NCI-H1105 (cell line): ENCODE measurements at places on chromosomes 7 and 10.

GRCh38 chr7:37831244-37831643, 17.2 kb upstream of the NME8 start:
- no peak for DNase-seq

DNA sequence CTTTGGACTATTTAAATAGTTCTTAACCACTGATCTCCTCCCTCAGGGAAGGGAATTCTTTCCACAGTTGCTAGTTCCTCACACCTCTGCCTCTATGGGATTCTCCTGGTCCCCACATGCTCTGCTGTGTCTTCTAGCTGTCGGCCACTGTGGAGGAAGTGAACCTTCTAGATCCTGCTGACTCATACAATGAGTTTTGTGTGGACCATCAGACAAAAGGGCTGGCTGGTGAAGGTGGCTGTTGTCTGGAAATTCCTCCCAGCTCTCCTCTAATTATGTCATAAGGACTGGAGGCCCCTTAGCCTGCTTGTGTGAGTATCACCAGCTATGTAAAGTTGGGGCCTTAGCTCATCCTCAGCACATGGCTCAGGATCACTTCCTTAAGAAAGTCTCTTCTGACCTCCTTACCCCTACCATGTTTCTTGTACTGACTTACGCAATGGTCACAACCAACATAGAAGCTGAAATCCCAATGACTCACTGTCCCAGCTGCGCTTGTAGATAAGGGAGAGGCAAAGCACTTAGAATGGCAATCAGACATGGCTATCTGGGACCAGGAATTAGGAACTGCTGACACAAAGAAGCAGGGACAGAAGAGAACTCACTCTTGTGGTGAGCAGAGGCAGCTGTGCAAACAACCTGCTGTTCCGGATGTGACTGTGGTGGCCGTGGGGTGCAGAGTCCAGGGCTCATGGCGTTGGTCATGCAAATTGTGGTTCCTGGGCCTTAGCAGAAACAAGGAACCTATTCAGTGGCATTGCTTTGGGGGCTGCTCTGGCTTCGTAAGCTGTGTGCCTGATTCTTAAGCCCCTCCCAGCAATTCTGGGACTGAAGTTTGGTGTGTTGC, 2.5 kb upstream of the MACC1 start:
- no peak for DNase-seq

DNA sequence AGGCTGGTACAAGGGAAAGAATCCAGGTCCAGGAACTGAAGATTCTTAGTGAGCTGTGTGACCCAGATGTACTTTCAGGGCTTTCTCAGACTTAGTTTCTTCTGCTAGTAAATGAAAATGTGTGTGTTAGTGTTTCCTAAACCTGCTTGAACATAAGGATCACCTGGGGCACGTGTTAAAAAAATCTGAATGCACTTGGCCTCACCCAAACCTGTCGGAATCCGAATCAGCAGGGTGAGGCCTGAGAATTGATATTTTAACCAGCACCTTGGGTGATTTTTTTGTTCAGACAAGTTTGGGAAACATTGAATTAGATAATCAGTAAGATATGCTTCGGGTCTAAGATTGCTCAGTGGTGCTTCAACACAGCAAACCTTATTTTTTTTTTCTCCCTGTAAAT, 59.7 kb downstream of the ZNF365 start:
- no peak for DNase-seq

DNA sequence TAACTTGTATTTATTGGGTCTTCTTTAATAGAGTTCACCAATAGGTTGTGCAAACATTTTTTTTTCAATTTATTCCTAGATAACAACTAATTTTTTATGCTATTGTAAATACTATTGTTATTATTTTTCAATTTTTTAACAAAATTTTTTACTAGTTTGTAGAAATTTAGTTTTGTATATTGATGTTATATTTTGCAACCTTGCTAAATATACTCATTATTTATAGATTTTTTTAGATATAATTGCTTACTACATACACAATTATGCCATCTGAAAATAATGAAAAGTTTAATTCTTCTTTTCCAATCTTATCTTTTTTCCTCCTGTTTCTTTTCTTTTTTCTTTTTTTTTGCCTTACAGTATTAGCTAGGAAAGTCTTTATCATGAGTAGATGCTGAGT, 216.9 kb downstream of the SLC25A13 start:
- no peak for DNase-seq

- no peak for DNase-seq
Measured at GRCh38 chr10:75209086-75209920, 1.3 kb upstream of the VDAC2 start.

- DNase-seq: no peak
Measured at GRCh38 chr7:18356191-18356645, 139.3 kb upstream of the HDAC9 start.

DNA sequence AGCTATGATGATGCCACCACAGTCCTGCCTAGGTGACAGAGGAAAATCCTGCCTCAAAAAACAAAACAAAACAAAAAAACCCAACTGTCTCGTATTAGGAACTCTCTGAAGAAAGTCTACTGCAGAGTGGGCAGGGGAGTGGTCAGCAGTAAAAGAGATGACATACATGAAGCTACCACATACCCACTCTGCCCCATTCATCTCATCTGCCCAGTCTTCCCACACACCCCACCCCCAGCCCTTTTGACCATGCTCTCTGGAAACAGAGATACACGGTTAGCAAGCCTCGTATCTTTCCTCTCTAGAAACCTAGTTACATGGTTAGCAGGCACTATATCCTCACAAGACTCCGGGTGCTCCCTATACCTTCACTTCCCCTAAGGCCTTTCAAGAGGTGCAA, 8.3 kb downstream of the SLC37A3 start:
- no peak for DNase-seq

DNA sequence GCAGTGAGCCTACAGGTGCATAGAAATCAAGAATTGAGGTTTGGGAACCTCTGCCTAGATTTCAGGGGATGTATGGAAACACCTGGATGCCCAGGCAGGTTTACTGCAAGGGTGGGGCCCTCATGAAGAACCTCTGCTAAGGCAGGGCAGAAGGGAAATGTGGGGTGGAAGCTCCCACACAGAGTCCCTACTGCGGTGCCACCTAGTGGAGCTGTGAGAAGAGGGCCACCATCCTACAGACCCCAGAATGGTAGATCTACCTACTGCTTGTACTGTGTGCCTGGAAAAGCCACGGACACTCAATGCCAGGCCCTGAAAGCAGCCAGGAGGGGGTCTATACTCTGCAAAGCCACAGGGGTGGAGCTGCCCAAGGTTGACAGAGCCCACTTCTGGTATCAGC, 533.5 kb downstream of the GPAM start:
- DNase-seq: no peak

- DNase-seq: no peak
Measured at GRCh38 chr7:116322541-116322940, 112.2 kb downstream of the TES start.

- DNase-seq: no peak
Measured at GRCh38 chr7:107108793-107109371, 59.9 kb upstream of the HBP1 start.

- DNase-seq: no peak
Measured at GRCh38 chr10:4280461-4281189, 495.6 kb upstream of the KLF6 start.

DNA sequence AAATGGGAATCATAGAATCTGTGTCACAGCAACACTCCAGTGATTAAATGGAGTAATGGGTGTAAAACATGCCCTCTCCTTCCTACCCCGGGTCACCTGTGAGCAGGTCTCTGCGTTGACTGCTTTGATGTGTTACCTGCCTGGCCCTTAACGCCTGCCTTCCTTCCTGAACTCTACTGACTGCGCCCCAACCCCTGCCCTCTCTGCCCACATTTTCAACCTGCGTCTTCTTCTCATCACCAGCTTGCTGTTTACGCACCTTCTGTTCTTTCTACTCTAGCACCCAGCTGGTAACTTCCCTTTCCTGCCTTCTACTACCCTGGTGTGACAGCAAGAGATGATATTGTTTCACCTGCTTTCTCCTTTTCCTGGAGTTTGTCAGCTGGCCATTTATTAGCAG, 303.0 kb upstream of the LRGUK start:
- DNase-seq: no peak

DNA sequence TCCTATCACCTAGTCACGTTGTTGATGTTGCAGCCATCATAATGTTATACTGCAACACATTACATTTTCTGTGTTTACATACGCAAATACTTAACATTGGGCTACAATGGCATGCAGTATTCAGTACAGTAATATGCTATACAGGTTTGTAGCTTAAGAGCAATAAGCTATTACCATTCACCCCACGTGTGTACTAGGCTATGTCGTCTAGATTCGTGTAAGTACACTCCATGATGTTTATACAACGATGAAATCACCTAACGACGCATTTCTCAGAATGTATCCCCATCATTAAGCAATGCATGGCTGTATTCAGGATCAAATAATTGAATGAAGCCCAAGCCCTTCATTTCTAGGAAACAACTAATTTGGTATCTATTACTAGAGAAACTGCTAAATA, 43.4 kb upstream of the C1GALT1 start:
- no peak for DNase-seq

GRCh38 chr7:100540073-100540723, 1.2 kb downstream of the AGFG2 start:
- DNase-seq: no peak

GRCh38 chr7:22574754-22575520, 74.9 kb upstream of the STEAP1B start:
- no peak for DNase-seq

GRCh38 chr7:80466636-80467035, 45.2 kb downstream of the GNAT3 start:
- no peak for DNase-seq

- no peak for DNase-seq
Measured at GRCh38 chr10:49740346-49741107, 21.6 kb downstream of the OGDHL start.

DNA sequence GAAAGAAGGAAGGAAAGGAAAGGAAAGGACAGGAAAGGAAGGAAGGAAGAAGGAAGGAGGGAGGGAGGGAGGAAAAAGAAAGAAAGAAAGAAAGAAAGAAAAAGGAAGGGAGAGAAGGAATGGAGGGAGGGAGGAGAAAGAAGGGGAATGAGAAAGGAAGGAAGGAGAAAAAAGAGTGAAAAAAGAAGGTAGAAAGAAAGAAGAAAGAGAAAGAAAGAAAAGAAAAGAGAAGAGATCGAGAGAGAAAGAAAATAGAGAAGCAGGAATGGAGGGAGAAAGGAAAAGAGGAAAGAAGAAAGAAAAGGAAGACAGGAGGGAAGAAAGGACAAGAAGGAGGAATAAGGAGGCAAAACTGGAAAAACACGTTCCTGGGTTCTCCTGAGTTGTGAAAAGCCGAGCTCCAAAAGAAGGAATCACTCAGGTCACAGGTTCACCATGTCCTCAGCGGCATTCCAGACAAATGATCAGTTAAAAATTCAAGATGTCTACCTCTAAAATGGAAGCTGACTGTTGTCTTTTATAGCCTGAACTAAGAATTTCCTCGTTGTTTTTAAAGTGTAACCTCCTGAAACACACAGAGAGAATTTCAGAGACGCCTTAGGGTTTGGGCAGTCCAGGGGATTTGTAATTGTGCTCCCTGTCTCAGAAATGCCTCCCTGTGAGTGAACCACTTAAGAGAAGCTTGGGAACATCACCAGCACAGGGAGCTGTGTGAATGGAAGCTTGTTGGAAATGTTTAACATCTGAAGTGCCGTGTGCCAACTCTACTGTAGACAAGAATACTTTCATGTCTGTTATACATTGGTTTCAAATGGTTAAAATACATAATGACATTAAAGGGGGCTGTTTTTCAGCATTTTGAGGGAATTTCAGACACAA, 80.7 kb downstream of the INHBA start:
- no peak for DNase-seq

DNA sequence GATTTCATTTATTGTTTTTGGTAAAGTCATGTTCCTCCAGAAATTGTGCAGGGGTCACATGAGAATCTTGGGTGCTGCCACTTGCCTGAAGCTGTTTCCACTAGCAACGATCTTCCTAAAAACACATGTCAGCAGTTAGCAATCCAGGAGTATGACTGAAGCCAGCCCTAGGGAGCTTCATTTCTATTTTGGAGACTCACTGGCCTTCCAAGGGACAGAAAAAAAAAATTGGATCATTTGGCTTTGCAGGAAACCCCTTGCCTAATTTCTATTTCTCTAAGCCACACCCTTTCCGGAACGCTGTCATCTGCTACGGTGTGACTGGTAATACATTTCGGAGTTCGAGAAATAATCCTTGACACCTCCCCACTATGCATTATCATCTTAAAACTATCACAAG, 204.7 kb downstream of the TAX1BP1 start:
- DNase-seq: no peak

DNA sequence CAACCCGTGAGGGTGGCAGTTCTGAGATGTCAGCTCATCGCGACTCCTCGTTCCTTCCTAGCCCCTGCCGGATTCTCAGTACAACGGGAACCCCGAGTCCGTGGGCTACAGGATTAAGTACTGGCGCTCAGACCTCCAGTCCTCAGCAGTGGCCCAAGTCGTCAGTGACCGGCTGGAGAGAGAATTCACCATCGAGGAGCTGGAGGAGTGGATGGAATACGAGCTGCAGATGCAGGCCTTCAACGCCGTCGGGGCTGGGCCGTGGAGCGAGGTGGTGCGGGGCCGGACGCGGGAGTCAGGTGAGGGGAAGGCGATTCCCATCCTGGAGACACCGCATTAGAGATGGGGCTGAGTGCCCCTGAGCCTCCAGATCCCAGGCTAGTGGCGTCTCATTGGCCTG, 568.1 kb upstream of the FOXK1 start:
- DNase-seq: no peak

DNA sequence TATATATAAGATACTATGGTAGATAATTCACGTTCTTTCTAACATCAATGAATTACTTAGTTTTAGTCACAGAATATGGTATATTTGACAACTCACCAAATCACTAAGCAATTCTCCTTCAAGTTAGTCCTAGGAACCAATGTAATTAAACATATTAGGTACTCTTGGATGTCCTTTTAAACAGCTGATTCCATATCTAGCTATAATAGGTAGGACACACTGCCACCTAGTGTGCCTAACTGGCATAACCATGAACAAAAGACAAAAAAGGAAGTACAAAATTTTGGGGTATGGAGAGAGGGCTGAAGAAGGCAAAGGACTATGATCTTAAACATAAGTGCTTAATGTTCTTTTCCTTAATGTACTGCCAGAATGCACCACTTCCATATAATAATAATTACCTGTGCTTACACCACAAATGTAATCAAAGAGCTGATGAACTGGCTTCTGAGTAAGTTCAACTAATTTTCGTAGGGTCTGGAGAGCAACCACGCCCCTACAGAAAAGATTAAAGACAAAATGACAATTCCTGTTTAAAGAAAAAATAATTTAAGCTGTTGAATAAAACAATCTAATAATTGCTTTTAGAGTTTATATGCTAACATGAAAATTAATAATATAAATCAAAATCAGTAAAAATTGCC, 28.7 kb downstream of the PNPLA8 start:
- DNase-seq: peak; percentile 28

- no peak for DNase-seq
Measured at GRCh38 chr10:48437546-48437945, 131.1 kb downstream of the MAPK8 start.

- peak; percentile 13 for DNase-seq
Measured at GRCh38 chr10:90592638-90593302, 265.1 kb downstream of the HTR7 start.

DNA sequence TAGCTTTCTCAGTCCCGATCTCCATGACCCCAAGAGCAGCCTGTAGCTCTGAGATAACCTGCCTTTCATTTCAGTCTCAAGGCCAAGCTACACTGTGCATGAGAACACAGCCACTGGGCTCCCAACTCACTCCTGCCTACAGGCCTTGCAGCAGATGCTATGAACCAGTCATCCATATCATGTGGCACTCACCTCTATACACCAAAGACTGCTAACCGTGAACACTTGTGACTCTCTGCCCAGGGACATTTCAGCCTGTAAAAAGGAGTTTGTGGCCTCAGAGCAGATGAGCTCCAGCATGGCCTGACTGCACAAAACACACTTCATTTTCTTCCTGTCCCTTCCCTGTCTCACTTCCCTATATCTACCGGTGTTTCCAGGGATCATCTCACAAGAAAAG, 56.9 kb upstream of the NPY start:
- DNase-seq: no peak
